ENCODE measurements at places on chromosomes 4 and X. TPM values are rescaled to one million over a fixed set of nuclear protein-coding genes. Genes with fewer than 3 reads are reported as not detected.

DNA sequence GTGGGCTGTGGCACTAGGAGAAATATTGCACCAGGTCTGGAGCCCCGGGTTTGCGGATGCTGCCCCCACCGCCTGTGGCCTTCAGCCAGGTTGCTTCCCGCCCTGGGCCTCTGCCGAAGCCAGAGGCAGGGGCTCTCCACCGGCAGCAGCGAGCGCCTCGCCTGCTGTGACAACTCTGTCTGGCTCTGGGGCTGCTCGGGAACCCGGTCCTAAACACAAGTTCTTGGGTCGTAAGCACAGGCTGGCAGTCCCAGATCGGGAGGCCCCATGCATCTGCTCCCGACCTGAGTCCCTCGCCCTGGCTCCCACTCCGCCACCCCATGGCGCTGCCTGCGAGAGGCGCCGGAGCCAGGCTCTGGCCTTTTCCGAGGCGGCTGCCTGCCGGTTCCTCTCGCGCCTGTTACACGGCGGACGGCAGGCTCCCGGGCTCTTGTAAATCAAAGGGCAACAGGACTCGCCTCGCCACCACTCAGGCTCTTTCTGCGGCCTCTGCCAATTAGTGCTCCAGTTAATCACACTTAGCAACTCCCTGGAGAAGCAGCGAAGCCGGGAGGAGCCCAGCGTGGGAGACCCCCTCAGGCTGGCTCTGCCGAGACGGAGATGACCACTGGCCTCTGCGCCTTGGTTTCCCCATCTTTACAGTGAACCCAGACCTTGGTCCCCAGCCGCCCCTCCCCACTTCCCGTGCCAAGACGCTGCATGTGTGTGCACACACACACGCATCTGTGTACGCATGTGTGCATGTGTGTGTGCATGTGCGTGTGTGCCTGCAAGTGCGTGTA, 109.2 kb downstream of the DCTD start:
- no peak for DNase-seq

GRCh38 chr4:29058531-29058930, 1661.6 kb upstream of the PCDH7 start:
- no peak for DNase-seq

- no peak for DNase-seq
Measured at GRCh38 chrX:452598-452997, 65.9 kb upstream of the PPP2R3B start.

DNA sequence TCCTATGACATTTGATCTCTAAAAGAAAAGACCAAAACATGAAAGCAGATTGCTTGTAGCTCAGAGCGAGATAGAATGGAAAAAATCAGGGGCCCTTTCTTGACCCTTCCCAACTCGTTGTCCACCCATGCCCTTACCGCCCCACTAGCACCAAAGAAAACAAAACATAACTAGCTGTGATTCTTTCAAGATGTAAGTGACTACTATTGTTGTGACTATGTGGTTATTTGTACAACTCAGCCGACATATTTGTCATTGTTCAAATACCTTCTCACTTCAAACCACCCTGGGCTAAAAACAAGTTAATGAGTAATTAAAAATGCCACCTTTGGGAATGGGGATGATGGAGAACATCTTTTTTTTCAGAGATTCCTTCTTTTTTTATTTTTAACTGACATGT, 171.2 kb upstream of the GPC4 start:
- no peak for DNase-seq

The SORCS2 gene
- 3.2 TPM for total RNA-seq

The LCORL gene
- total RNA-seq, result 5.8 TPM

GRCh38 chr4:110183643-110184042, 14.8 kb downstream of the ELOVL6 start:
- no peak for DNase-seq

The PDGFC gene
- total RNA-seq, result 17.3 TPM

GRCh38 chr4:101801958-101802357, 11.4 kb downstream of the BANK1 start:
- no peak for DNase-seq

Data from heart left ventricle (tissue), 16 donors.